ENCODE measurements at places on chromosomes 1 and 21.

DNA sequence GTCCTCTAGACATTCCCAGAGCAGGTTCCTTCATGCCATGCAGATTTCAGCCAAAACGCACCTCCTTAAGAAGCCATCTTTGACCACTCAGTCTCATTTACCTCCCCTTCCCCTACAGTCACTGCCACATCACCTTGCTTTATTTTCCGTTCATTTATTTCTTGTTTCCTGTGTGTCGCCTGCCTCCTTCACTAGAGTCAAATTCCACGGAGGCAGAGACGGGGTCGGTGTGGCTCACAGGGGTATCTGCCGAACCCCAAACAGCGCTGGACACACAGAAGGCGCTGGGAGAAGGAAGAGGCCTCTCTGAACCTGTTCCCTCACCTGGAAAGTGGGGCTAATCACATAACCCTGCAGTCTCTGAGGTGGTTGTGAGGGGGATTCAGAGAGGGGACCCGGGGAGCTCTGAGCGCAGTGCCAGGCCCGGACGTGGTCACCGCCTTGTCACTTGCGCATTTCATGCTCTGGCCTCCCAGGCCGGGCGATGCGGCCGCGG is 23.6 kb upstream of the DMBX1 start:
- DNase-seq: no peak

- DNase-seq: no peak
Measured at GRCh38 chr1:11787251-11787803, 18.4 kb downstream of the MTHFR start.

DNA sequence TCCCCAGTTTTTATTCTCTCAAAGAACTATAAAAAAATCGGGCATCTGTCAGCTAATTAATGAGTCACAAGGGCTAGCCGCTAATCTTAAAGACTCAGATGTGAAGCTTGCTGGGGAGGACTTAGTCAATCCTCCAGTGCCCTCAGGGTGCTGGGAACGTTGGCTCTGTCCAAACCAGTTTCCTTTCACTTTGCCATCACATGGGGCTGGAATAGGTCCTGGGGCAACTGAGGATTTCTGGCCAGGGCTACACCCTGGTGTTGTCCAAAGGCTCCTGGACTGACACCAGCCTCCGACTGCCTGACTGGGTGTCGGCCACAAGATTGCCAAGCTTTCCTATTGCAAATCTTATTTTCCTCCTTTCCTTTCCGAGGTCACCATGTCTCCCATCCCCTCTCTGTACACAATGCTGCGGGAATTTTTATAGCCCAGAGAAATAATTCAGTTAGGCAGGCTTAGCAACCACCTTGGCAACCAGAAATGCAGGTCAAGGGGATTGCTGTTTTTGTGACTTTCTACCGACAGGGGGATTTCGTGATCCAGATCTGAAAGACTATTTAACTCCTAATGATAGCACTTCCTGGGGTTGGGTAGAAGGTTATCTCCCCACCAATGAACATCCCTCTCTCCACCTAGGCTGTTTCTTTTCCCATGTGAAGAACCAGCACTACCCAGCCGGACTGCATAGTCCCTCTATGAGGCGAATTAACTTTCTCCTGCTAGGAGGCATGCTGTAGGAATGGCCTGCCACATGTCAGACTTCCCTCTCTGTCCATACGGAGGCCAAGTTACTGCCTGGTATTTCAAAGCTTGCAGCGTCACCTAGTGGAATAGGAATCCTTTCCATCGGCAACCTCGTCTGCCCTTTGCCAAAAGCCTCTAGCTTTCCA is 29.9 kb upstream of the CTBS start:
- no peak for DNase-seq

DNA sequence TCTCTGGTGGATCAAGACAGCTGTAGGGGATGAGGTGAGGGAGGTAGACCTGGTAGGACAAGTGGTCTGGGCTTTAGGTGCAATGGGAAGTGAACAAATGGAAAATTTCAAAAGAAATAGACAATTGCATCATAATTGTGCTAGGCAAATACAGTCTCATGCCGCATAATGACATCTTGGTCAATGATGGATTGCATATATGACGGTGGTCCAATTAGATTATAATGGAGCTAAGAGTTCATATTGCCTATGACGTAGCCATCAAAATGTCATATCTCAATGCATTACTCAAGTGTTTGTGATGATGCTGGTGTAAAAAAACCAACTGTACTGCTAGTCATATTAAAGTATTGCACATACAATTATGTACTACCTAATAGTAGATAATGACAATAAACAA is 19.0 kb downstream of the KCNK2 start:
- no peak for DNase-seq

- no peak for DNase-seq
Measured at GRCh38 chr21:35265170-35265877, 216.2 kb upstream of the RUNX1 start.

GRCh38 chr1:154845174-154845573 is 24.9 kb downstream of the KCNN3 start:
- no peak for DNase-seq

DNA sequence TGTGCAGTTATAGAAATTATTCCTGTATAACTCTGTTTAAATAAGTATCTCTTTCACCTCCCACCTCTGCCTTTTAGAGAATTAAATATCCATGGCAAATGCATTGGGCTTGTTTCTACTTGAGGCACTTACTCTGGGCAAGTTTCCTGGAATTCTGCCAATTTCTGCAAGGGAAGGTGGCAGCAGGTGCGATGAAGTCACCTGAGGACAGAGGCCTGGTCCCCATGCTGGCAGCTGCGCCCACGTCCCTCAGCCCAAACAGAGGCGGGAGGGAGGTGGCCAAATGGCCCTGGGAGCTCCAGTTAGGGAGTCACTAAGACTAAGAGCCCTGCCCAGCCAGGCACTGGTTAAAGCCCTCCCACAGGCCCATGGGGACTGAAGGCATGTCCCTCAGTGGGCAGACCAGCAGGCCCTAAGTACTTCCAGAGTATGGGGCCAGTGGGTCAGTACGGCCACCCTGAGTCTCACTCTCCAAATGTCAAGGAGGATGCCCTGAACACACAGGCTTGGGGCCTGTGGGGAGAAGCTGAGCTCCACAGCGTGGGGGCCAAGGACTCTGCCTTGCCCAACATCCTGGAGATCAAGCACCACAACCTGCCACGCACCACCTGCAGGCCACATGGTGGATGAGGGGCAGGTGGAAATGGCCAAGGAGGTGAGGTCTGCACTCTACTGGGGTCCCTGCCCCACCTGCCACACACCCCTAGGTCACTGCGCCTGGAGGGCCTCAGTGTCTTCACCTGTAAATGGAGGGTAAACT is 19.4 kb downstream of the ACOT7 start:
- DNase-seq: no peak

- DNase-seq: no peak
Measured at GRCh38 chr21:46424621-46425020, 34.1 kb upstream of the DIP2A start.

DNA sequence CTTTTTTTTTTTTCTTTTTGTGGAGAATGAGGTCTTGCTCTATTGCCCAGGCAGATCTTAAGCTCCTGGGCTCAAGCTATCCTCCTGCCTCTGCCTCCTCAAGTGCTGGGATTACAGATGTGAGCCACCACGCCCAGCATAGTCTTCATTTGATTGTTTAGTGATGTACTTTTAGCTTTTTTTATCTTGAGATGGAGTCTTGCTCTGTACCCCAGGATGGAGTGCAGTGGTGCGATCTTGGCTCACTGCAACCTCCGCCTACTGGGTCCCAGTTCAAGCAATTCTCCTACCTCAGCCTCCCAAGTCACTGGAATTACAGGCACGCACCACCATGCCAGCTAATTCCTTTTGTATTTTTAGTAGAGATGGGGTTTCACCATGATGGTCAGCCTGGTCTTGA is 24.0 kb upstream of the LRRC3 start:
- no peak for DNase-seq

DNA sequence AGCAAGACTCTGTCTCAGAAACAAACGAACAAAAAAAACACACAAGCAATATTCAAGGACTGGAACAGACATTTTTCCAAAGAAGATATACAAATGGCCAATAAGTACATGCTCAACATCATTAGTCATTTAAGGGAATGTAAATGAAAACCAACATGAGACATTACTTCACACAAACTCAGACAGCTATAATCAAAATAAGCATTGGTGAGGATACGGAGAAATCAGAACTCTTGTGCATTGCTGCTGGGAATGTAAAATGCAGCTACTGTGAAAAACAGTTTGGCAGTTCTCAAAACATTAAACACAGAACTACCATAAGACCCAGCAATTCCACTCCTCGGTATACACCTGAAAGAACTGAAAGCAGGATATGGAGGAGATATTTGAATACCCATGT is 15.4 kb downstream of the NOL9 start:
- DNase-seq: no peak

DNA sequence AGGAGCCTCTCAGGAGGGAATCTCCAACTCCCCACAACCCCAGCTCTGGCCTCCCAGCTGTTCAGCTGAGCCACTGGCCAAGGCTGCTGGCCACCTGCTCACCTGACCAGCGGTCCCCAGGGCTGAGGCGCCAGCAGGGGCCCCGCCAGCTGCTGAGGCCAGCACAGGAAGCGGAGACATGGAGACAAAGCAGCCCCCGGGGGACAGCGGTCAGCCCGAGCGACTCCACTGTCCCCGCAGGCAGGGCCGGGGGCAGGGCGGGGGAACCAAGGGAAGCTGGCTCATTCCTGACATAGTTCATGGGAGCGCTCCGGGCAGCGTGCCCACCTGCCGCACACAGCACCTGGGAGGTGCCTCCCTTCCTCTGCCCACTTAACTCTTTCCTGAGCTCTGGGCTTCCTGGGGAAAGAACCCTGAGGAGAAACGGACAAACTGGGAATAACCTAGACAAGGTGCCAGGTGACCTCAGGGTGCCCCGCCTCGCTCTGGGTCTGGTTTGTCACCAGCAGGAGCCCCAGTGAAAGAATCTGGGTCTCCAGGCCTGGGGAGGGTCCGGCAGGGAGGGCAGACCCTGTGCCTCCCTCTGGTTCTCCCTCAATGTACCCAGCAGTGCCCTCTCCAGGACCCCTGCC is 10.7 kb downstream of the EPHA2 start:
- DNase-seq: no peak

GRCh38 chr21:18245464-18245967 is 883 bp downstream of the CHODL start:
- no peak for DNase-seq

DNA sequence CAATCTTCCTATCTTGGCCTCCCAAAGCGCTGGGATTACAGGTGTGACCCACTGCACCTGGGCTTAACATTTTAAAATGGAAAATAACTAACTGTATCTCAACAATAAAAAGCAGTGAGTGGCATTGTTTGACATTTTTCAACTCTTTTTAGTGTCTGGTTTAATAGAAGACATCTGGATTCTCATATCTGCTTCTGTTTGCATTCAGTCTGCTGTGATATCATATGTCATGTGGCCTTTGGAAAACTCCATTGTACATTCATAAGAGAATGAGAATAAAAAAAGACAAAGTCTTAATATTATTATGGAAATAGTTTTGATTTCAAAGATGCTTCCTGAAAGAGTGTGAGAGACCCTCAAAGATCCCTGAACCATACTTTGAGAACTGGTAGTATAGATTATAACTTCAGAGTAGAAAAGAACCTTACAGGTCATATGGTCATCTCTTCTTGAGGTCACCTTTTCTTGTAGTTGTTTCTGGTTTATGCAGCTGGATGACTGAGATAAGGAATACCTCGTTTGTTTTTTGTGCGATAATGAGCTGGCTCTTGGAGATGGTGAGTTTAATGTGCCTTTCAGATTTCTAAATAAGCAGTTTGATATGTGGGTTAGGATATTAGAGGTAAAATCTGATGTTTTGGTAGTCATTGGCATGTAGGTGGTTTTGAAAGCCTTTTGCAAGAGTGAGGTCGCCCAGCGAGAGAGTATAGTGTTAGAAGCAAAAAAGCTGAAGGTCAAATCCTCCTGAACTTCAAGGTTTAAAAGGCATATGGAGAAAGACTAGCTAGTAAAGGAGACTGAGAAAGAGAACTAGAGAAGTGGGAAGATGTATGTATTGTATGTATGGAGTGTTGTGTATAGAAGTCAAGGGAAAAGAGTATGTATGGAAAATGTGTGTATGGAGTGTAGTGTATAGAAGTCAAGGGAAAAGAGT is 17.2 kb downstream of the CEP350 start:
- DNase-seq: no peak

- DNase-seq: no peak
Measured at GRCh38 chr1:101313356-101313755, 76.5 kb downstream of the S1PR1 start.

GRCh38 chr21:35622612-35623011 is 437.7 kb downstream of the SETD4 start:
- no peak for DNase-seq

- no peak for DNase-seq
Measured at GRCh38 chr1:167927046-167927754, 9.3 kb upstream of the DCAF6 start.

DNA sequence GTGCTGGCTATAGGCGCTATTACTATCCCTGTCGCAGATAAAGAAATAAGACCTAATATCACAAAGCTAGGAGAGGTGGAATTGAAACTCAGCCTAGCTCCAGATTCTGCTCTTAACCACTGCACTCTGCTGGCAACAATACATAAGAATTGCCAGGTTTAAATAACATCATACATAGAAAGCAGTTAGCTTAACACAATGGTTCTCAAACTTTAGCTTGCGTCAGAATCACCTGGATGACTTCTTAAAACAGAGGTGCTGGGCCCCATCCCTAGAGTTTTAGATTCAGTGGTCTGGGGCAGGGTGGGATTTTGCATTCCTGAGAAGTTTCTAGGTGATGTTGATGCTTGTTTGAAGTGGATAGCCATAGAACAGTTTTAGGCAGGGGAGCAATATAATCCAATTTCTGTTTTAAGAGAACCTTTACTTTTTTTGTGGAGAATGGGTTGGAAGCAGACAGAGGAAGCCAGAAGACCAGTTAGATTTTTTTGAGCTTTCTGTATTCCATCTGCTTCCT is 1.1 kb upstream of the POMGNT1 start:
- DNase-seq: no peak

GRCh38 chr1:198942466-198942865 is 303.6 kb downstream of the PTPRC start:
- DNase-seq: no peak

GRCh38 chr1:28668956-28669723 is 556 bp downstream of the GMEB1 start:
- DNase-seq: peak; percentile 14

DNA sequence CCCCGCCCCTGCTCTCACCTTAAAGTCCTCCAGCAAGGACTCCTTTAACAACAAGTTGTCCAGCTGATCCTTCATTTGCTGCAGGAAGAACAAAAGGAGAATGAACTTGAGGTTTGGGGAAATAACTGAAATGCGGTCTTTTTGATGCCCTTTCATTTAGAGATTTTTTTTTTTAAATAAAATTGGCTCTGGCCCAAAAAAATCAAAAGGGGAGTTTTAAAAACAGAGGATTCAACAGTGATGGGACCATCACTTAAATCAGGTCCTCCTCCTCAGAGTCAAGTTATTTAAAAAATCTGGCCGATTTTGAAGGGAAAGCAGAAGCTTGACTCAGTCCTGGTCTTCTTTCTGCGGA is 742 bp downstream of the IL19 start:
- DNase-seq: no peak

GRCh38 chr21:16424331-16424751 is 694.6 kb downstream of the USP25 start:
- DNase-seq: no peak

GRCh38 chr1:243236604-243237252 is 18.4 kb downstream of the CEP170 start:
- no peak for DNase-seq

GRCh38 chr1:227603327-227603726 is 40.0 kb downstream of the ZNF678 start:
- no peak for DNase-seq
